ENCODE measurements at places on chromosomes 1 and 21.
A peak's percentile ranks its signal among the peaks of the same experiment; 100 is the strongest.

GRCh38 chr1:229385853-229386456 is 43.1 kb upstream of the CCSAP start:
- no peak for DNase-seq

DNA sequence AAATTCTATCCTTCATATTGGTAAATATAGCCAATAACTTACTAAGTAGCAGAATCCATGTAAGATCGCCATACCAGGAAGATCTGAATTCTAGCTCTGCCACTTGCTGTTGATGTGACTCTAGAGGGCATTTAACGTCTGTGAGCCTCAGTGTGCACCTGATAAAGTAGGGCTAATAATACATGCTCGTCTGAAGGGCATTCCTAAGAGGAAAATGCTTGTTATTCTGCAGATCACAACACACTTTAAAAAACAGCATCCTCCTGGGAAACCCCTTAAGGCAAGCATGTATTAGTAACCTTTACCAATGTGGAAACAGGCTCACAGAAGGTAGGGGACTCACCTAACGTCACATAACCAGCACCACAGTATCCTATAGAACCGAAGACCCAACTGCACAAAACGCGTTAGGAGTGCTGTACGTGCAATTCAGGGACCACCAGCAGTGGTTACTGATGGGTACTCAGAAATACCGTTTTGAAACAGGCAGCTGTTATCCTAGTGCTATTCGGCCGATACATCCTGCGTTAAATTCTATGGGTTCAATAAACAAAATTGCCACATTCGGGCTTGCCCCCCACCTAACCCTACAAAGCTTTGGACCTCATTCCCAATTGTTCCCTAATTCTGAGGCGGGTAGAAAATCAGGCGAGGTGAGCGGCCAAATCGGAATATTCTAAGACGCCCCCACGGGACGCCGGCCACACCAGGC is 758 bp downstream of the DEPDC1 start:
- DNase-seq = peak; percentile 10

DNA sequence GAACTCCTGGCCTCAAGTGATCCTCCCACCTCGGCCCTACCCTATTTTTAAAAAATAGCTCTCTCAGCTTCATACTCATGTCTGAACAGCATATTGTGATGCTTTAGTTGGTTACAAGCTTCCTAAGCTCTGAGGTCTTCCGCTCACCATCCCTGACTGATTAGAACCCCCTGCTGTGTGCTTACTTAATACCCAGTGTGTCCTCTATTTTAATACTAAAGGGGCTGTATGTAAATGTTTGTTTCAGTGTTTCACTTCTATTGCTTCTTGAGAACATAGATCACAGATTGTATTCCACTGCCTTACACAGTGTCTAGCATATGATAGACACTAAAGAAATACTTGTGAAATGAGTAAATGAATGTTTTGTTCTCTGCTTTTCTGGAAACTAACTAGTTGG is 29.8 kb downstream of the ZYG11B start:
- peak; percentile 61 for DNase-seq

- no peak for DNase-seq
Measured at GRCh38 chr1:58434181-58434580, 112.3 kb downstream of the OMA1 start.

GRCh38 chr1:159951551-159951950 is 2.5 kb downstream of the SLAMF9 start:
- no peak for DNase-seq

DNA sequence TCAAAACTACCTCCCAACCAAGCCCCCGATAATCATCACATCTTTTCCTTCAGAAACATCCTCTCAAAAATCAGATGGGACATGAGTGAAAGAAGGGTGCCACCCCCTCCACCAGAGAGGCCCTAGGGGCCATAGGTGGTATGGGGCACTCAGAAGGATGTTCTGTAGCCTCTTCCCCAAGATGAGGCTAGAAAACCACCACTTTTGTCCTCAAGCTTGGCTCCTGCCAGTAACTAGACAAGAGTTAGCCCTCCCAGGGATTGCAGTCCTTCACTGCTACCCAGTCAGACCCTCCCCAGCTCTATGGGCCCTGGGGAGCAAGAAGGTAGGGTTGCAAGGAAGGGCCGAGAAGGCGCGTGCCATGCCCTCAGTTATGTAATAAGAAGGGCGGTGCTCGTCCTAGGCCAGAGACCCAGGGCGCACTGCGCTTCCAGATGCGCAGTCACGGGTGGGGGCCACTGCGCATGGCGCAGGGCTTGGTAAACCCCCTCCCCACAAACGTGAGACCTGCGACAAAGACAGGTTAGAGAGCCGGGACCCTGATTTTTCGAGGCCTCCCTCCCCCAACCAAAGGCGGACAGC is 69.7 kb downstream of the CD46 start:
- DNase-seq = no peak

GRCh38 chr1:193313354-193314140 is 127.1 kb upstream of the B3GALT2 start:
- DNase-seq = no peak

- no peak for DNase-seq
Measured at GRCh38 chr1:201021630-201022492, 1.7 kb downstream of the KIF21B start.

DNA sequence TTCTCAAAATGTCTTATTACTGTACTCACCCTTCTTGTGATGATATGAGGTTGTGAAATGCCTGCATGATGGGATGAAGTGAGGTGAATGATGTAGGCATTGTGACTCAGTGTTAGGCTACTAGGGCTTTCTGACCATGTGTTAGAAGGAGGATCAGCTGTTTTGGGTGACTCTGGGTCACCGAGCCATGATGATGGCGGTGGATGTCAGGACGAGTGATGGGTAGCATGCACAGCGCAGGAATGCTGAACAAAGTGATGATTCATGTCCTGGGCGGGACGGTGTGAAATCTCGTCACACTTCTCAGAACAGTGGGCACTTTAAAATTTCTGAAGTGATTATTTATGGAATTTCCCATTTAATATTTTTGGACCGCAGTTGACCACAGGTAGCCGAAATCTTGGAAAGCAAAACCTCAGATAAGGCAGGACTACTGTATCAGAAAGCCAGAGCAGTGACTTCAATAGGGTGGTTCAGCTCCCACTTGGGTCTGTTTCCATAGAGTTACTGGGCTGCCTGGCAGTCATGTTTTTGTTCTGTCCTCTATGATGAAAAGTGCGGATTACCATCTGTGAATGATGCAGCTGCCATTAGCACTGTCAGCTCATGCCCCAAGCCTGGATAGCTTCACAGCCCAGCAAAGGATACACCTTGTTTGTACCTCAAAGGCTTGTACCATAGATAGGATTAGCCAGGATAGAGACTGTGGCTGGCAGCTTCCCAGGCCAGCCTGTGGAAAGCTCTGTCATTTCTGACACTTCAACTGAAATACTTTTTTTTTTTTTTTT is 26.6 kb downstream of the IL6R start:
- peak; percentile 97 for DNase-seq

Data from choroid plexus epithelial cell (primary cell).